Activated naive CD8-positive, alpha-beta T cell treated with anti-CD3 and anti-CD28 coated beads, Interleukin-2, amount 10 ng/mL, durations not matched to agents 7 days and 5 days (primary cell): ENCODE measurements at places on chromosomes 7 and 10. TPM values are rescaled to one million over a fixed set of nuclear protein-coding genes. Genes with fewer than 3 reads are reported as not detected.

DNA sequence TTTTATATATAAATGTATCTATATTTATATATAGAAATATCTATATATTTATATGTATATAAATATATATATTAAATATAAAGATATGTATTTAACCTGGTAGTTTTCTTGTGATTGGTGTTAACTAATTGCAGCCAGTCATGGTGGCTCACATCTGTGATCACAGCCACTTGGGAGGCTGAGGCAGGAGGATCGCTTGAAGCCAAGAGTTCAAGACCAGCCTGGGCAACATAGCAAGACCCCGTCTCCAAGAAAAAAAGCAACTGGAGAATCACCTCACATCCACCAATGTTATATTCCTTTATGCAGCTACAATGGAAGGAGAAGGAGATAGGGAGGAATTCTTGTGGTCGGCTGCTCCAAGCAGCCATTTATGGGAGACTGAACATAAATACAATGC, 224.9 kb downstream of the BAMBI start:
- no peak for DNase-seq

DNA sequence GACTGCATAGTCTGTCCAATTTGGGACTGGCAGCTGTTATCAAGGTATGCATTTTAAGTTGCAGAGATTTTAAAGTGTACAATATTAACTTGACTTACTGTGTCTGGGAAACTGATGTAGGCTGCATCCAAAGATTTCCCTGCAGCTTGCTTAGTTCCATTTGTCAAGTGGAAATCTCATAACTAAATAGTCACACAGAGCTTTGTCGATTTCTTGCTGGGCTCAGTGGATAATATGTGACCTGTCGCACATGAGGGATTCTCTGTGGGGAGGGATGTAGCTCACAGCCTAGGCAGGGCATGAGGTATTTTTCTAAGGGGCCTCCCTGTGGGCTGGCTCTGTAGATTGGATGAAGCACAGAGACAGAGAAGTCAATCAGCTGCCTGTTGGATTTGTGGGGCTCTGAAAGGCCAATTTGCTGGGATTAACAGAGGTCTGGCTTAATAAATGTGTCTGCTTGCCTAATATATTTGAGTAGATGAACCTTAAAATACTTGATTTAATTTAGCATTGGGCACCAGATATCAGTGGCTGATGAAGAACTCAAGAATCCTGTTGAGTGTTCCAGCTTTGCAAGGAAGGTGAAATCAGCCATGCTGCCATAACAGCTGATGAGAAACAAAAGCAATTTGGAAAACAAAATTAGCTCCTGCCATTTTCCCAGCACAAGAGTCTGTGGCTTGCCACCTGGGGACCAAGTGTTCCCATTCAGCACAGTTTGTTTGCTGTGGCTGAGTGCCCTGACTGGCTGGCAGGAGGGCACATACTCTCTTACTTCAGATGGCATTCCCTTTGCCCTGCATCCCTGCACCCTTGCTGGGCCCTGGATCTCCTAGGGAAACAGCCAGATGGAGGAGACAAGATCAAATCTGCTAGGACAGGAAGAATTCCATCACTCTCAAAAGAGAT, 598.5 kb downstream of the SORCS3 start:
- no peak for DNase-seq

DNA sequence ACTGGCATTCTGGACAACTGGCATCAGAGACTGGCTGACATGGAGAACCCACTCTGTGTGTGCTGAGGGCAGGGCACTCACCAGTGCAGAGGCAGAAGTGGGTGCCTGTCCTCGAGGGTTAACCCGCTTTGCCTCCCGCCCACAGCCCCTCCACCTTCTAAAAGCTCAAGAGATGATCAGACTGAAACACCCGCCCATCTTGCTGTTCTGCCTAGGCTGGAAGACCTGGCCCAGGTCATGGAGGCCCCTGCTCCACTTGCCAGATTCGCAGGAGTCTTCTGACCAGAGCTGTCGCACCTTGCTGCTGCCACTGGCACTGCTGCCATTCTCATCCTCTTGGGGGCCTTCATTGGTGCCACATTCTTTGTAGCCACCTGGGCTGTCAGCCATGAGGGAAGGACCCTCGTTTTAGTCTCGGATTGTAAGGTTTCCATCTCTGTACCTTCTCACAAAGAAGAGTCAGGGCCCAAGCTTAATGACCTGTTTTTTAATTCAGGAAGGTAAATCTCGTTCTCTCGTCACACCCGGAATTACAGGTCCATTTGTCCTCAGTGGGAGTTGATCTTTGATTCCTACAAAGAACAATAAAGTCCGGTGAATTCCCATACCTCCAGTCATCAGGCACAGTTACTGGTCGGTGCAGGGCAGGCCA, 1.9 kb downstream of the CYREN start:
- no peak for DNase-seq

- DNase-seq, result no peak
Observed at GRCh38 chr7:596819-597182, 77.2 kb upstream of the PDGFA start.

GRCh38 chr10:125200396-125200795, 40.0 kb upstream of the CTBP2 start:
- no peak for DNase-seq

- no peak for DNase-seq
Observed at GRCh38 chr7:127375631-127376030, 16.9 kb downstream of the ZNF800 start.

GRCh38 chr10:71940752-71941151, 23.4 kb upstream of the CHST3 start:
- no peak for DNase-seq

- no peak for DNase-seq
Observed at GRCh38 chr7:105028004-105028403, 14.0 kb downstream of the KMT2E start.

- DNase-seq, result no peak
Observed at GRCh38 chr10:69071610-69072009, 16.3 kb upstream of the SRGN start.

- DNase-seq, result no peak
Observed at GRCh38 chr7:18087687-18088078, 60.0 kb upstream of the PRPS1L1 start.

- no peak for DNase-seq
Observed at GRCh38 chr10:73910401-73910763, 550 bp upstream of the PLAU start.

- no peak for DNase-seq
Observed at GRCh38 chr10:88121361-88121760, 257.9 kb downstream of the PTEN start.

- DNase-seq, result no peak
Observed at GRCh38 chr10:132654121-132654571, 116.6 kb downstream of the INPP5A start.

DNA sequence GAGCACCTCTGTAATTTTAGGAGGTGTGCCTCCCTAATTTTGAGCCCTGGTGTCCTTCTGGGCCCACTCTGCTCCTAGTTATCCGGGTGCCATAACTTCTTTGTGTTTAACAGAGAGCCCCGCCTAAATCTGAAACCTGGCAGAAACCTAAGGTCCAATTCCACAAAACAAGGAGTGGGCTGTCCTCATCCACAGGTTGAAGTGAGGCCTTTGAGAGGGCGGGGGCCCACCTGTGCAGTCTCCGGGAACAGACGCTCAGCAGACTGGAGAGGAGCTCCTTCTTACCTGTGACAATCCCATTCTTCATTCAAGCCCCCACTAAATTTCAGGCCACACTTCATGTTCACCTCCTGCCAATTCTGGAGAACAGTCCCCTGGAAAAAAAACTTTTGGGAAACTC, 10.9 kb downstream of the TMEM72 start:
- no peak for DNase-seq

- DNase-seq, result no peak
Observed at GRCh38 chr7:153188630-153189029, 429.1 kb downstream of the ACTR3B start.

DNA sequence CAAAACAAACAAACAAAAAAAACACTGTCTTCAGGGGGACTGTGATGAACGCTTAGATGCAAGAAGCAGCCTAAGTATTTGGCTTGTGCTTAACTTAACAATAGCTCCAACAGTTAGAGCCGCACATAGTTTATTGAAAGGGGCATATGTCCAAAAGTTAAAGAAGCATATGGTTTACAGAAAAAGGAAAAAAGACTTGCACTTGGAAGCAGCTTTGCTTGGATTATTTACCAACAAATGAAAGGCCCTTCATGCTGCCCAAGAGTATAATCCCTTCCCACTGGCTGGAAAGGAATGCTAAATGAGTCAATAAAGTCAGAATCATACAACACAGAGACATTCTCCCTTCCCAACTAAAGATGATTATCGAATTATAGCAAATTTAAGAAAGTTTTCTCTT, 77.9 kb downstream of the GLI3 start:
- DNase-seq, result no peak

- DNase-seq, result no peak
Observed at GRCh38 chr7:127667017-127667670, 15.2 kb downstream of the SND1 start.

DNA sequence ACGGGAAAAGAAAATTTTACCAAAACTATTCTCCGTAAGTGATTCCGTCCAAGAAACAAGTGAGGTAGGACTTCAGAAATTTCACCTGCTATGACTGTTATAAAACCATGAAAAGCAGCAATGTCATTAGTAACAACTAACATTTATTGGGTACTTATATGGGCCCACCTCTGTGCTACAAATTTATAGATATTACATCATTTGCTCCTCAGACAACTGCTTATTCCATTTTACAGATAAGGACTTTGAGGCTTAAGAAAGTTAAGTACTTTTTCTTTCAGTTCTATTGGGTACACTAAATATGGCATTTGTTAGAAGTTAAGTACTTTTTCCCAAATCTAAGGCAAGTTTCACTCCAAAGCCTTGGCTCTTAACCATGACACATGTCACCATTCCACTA, 36.3 kb downstream of the HACD1 start:
- no peak for DNase-seq

DNA sequence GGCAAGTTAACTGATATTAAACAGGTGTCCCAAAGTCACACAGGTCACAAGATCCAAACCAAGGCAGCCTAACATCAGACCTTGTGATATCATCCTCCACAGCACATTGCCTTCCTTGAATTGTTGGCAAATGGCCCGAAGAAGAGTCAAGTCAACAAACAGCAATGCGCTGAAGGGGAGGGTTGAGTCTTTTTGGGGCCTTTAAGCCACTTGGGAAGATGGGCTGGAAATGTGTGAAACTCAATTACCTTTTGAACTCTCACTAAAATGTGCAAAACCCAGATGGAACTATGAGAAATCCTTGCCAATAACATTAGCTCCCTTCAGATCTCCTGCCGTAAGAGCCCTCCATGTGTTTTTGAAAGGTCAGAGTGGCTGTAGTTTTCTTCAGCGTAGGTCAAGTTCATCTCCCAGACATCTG, 47.9 kb upstream of the STK17A start:
- no peak for DNase-seq

DNA sequence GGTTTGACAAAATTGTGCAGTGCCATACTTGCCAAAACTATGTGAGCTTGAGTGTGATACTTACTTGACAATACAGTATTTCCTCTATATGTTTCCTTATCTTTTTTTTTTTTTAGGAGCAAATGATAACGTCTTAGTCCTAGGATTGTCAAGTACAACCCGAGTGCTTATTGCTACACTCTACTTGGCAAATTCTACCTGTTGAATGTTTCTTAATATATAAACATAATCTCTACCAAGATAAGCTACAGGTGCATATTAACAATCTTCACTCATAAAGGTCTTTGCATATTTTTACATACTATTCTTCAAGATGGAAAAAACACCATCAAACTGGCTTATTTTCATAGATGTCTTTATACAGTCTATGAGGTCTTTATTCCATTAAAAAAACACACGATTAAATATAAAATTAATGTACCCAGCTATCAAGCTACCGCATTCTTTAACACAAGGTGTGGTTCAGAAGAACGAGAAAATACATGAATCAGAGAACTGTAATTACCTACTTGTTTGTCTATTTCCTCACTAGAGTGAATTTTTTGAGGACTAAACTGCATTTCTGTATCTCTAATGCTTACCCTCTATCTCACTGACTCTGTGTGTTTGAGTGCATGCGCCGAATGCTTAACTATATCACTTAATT, 76.1 kb upstream of the PDSS1 start:
- no peak for DNase-seq

- no peak for DNase-seq
Observed at GRCh38 chr7:139867847-139868246, 38.8 kb downstream of the TBXAS1 start.

DNA sequence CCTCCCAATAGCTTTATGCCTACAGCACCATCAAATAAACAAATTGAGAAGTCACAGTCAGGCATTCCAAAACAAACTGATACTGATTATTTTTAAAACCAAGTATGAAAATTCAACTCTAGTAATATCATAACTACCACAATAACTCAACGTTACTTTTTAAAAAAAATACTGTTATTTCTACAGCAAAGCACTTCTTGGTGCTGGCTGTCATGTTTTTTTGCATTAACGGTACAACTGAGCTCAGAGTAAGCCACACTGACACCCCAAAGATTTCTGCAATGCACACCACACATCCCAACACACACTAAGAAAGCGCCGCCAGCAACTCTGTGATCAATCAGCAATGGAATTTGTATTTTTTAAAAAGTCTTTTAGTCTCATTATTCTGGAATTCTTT, 113.6 kb downstream of the RNF32 start:
- no peak for DNase-seq

DNA sequence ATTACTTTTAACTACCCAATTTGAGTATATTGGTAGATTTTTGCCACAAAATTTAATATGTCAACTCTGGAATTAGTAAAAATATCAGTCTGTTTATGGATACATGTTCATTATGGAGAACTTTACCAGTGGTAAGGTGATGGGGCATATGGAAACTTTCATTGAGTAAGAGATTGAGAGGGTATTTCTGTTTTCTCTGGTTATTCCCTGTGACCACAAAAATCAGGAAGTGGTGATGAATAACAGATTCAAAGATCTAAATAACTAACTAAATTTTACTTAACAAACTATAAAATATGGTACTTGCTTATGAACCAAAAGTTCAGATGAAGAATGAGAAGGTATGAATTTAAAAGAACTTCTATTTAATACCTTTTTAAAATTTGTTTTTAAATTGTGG, 22.1 kb upstream of the STEAP4 start:
- no peak for DNase-seq

- DNase-seq, result no peak
Observed at GRCh38 chr7:15461576-15461975, 100.2 kb downstream of the AGMO start.

DNA sequence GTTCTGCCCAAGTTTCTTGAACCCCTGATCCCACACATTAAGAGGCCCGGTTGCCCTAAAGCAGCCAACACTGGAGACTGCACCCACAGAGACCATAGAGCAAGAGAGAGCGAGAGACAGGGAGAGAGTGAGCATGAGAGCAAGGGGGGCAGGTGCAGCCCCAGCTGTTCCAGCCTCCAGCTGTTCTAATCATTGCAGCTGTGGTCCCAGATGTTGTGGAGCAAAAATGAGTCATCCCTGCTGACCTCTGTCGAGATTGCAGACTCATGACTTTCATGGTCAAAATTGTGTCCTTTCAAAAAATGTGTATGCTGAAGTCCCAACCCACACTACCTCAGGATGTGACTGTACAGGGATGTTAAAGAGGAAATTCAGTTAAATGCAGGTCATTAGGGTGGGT, 143.9 kb upstream of the FRMD4A start:
- no peak for DNase-seq

The DLD gene
- total RNA-seq, result 56.9 TPM

The C10orf62 gene
- not detected for total RNA-seq

The DDX56 gene
- 102 TPM for total RNA-seq

The NKX2-3 gene
- not detected for total RNA-seq

The TDRD1 gene
- total RNA-seq, result 0.20 TPM

The RELN gene
- not detected for total RNA-seq

The XPNPEP1 gene
- total RNA-seq, result 92.9 TPM

The SPDYE16 gene
- total RNA-seq, result 0.71 TPM

The SERPINE1 gene
- 0.51 TPM for total RNA-seq

The TFR2 gene
- 11.0 TPM for total RNA-seq

The LIPK gene
- total RNA-seq, result not detected

The NAT16 gene
- total RNA-seq, result not detected
